ENCODE measurements at places on chromosomes 2 and 18. TPM values are rescaled to one million over a fixed set of nuclear protein-coding genes. Genes with fewer than 3 reads are reported as not detected.

GRCh38 chr2:169910109-169910799 lies 83.0 kb downstream of the UBR3 start:
- DNase-seq = no peak
- H3K27ac ChIP-seq = no peak overlapping the region
- no peak overlapping the region for H3K4me3 ChIP-seq
- no peaks in the 10 kb centered on the region for H3K27me3 ChIP-seq
- peaks cover 9% of the 10 kb centered on the region for H3K36me3 ChIP-seq
- H3K4me1 ChIP-seq = no peaks in the 10 kb centered on the region

DNA sequence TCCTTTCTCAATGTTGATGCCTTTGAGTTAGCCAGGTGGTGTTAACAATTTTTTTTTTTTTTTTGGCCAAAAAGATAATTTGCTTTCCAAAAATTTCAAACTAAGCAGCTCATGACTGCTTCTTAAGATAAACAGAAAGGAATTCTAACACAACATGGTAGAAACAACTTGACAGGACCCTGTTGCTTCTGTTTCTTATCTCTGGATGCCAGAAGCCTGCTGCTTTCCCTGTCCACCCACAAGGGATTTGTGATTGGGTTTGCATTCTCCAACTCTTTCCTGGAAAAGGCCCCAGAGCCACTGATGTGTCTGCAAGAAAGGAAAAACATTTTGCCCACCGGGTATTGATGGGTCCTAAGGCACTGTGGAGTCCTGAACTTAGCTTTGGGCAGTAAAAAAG lies 217.2 kb upstream of the PKDCC start:
- no peak overlapping the region for H3K4me3 ChIP-seq
- H3K4me1 ChIP-seq = no peaks in the 10 kb centered on the region
- DNase-seq = no peak
- no peak overlapping the region for H3K27ac ChIP-seq
- no peaks in the 10 kb centered on the region for H3K36me3 ChIP-seq
- H3K27me3 ChIP-seq = no peaks in the 10 kb centered on the region

- H3K36me3 ChIP-seq = no peaks in the 10 kb centered on the region
- no peaks in the 10 kb centered on the region for H3K27me3 ChIP-seq
- DNase-seq = no peak
- no peaks in the 10 kb centered on the region for H3K4me1 ChIP-seq
- no peak overlapping the region for H3K4me3 ChIP-seq
These were observed 51.9 kb downstream of the SETBP1 start for GRCh38 chr18:44732599-44732998.

NYAP2 gene
- not detected for total RNA-seq

Data from right atrium auricular region (tissue), 2 donors.